Stimulated activated CD8-positive, alpha-beta memory T cell treated with anti-CD3 and anti-CD28 coated beads, Interleukin-7, amount 100 ng/mL, for 4 hours (primary cell): ENCODE measurements at places on chromosomes 5 and 9.

- DNase-seq = no peak
These were observed 161.3 kb downstream of the ZNF608 start for GRCh38 chr5:124584991-124585715.

- no peak for DNase-seq
These were observed 213.6 kb downstream of the MAPKAP1 start for GRCh38 chr9:125493384-125493783.

GRCh38 chr5:34008802-34009201 is 952 bp upstream of the AMACR start:
- DNase-seq = no peak

DNA sequence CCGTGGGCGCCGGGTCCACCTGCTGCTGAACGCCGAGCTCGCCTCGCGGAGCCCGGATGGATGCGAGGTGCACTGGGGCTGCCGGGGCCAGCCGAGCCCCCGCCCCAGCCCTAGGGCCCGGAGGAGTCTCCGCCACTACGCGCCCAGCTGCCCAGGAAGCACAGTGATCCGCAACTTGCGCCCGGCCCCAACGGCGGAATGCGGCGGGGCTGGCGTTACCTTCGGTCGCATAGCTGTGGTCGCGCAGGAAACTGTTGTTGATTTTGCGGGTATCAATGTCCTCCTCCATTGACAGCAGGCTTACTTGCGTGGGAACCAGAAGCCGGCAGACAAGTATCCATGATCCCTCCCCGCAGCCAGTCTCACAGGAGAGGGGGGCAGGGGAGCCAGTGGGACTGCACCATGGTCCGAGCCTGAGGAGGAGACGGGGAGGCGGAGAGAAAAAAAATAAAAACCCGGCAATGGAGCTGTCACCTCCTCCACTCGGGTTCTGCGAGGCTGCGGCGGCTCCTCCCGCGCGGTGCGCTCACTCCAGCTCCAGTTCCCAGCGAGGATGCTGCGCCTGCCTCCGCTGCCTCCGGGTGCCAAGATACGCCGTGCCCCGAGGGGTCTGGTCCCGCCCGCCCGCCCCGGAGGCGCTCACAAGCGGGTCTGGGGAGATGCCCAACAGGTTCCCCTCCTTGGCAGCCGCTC is 628 bp downstream of the PPP2R2B start:
- no peak for DNase-seq

- no peak for DNase-seq
These were observed 108.4 kb downstream of the PSD2 start for GRCh38 chr5:139903795-139904565.

GRCh38 chr5:142839711-142840346 is 69.7 kb downstream of the ARHGAP26 start:
- DNase-seq = no peak

DNA sequence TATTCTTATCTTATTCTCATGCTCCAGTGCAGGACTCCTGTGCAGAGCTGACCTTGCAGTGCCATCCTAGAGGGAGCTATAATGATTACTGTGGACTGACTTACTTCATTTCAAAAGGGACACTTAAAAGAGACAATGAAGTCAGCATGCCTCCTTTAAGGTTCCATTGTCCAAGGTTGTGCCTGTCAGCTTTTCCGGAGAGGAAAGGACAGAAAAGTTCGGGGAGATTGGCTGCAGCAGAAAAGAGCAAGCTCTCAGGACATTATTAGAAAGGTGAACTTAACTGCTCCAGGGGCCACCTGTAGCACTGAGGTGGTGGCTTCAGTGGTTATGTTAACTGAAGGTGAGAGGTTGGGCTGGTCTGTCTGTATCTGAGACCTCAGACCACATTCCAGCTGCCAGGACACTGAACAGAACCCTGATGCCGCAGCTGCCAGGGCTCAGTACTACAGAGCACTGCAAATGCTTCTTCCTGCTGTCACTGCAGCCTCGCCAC is 112.9 kb downstream of the ST8SIA4 start:
- no peak for DNase-seq

GRCh38 chr9:134917431-134918373 is at the start of gene FCN1:
FCN1 (minus strand) TSS chr9:134917912; CDS start chr9:134917871, 41 bp downstream.
- no peak for DNase-seq

DNA sequence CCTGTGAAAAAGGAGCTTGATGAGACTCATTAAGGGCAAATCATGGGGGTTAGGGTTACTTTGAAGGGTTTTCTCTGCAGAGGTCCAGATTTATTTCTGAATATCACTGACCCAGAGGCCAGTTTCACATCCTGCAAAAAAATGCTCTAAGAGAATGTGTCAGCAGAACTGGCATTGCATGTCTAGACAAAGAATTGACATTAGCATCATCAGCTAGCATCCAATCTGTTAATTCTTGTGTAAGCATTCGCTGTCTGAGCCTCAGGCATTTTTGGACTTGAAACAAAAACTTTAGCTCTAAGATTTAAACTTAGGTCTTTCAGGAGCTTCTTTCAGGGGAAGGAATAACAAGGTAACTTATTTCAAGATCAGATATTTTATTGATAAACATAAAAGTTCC is 187.9 kb upstream of the ELL2 start:
- no peak for DNase-seq

GRCh38 chr5:121987052-121987684 is 25.4 kb downstream of the SRFBP1 start:
- DNase-seq = no peak

- no peak for DNase-seq
These were observed 32.8 kb upstream of the NMUR2 start for GRCh38 chr5:152437866-152438265.

- no peak for DNase-seq
These were observed 59.8 kb downstream of the FOXD1 start for GRCh38 chr5:73388740-73389139.

DNA sequence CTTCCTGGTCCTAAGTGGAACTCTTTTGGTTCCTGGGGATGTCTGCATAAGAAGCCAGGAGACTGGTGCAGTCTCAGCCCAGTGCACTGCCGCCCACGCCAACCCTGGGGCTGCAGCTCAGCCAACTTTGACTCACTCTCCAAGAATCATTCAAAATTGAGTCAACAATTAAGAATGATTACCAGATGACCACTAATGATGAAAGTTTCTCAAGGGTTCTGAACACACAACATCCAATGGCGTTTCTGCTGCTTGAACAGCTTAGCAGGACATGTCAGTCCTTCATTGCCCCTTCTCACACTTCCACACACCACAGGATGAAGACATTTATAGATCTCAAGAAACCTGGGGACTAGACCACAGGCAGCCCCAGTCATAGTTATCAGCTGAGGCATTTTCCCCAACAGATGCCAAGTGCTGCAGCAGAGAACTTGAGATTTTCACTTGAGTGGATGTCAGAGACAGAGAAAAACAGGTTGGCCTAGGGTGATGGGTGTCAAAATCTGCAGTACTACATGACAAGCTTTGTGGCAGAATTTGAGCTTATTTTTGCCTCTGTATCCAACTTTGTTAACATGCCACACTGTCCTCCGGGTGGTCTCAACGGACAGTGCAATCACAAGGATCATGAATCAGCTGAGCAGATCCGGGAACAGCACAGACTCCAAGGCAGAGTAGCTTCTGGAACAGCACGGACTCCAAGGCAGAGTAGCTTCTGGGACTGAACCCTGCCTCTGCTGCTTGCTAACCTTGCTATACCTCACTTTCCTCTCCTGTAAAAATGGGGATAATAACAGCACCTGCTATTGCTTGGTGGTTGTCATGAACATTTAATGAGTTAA is 356.1 kb downstream of the SPOCK1 start:
- no peak for DNase-seq

DNA sequence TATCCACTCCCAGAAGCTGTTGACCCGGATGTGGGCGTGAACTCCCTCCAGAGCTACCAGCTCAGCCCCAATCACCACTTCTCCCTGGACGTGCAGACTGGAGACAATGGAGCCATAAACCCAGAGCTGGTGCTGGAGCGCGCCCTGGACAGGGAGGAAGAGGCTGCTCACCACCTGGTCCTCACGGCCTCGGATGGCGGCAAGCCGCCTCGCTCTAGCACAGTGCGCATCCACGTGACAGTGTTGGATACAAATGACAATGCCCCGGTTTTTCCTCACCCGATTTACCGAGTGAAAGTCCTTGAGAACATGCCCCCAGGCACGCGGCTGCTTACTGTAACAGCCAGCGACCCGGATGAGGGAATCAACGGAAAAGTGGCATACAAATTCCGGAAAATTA is 834 bp downstream of the PCDHGA8 start:
- DNase-seq = no peak
